ENCODE measurements at places on chromosomes 4 and X.

GRCh38 chrX:45822124-45822523 lies 621.4 kb upstream of the DIPK2B start:
- no peak for DNase-seq

DNA sequence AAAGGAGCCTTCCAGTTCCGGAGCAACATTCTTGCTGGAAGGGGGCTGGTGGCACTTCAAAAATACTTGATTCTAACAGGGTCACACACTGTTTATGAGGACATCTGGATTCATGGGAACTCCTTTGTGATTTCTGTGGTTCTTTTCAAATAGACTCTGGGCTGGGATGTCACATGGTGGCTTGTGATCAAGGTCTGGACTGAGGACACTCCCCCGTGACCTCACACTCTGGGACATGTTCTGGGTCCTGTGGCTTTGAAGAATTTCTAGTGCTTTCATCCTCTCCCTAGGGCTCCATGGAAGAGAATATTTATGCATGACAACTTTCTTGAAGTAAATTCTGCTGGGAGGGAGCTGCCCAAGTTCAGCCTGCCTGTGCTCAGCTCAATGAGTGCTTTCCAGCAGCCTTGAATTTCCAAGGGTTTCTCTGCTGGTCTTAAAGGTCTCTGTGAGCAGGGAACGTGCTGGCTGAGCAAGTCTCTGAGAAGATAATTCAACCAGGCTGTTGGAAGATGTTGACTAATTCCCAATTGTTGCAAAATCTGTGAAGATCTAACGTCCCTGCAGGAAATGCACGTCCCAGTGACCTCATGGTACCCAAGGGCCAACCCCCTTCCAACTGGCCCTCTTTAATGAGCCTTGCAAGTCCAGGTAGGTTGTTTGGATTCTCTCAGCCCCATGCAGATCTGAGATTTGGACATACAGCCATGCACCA lies 36.3 kb downstream of the GPR143 start:
- no peak for DNase-seq

GRCh38 chr4:77169481-77169880 lies 12.5 kb downstream of the CCNG2 start:
- no peak for DNase-seq

- no peak for DNase-seq
Observed at GRCh38 chr4:128510850-128511249, 223.2 kb upstream of the PGRMC2 start.

GRCh38 chr4:2489841-2490552 lies 21.1 kb downstream of the RNF4 start:
- no peak for DNase-seq

GRCh38 chrX:21632027-21632426 lies 26.1 kb downstream of the KLHL34 start:
- DNase-seq, result no peak

DNA sequence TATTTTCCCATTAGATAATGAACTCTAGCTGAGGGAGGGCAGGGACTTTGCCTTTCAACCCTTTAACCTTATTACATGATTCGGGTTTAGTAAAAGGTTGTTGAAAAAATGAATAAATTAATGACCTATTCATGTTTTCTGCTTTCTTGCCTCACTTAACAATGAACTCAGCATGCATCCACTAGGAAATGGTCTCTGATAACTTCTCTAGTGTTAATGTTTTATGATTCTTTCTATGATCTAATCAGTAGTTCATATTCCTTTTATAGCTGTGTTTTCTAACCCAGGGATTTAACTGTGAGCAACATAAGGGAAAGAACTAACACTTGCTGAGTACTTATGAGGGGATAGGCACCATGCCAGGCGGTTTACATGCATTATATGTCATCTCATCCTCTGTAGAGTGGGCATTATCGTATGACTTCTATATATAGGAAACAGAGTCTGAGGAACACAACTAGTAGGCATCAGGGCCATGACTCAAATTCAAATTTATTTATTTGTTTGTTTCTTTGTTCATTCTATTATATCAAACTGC lies 236.7 kb upstream of the MAB21L2 start:
- DNase-seq, result no peak

DNA sequence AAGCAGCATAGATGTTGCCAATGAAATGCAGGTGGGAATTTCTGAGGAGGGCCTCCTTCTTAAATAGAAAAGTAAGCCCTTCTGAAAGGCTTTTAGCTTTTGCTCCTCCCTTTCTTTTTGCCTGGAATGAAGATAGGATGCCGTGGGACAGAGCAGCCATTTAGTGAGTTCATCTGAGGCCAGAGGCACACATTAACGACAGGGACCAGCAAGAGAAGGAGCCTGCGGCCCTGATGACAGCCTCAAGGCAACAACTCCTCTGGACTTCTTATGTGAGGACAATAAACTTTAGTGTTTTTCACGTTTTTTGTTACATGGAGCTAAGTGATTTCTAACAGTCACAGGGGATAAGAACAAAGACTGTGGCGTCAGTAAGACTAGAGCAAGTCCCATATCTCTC lies 1.1 kb upstream of the BDH2 start:
- no peak for DNase-seq

Measured in head of caudate nucleus (tissue), 42 donors.